ENCODE measurements at places on chromosomes 16 and 17.

GRCh38 chr16:66970775-66971720, 10.0 kb downstream of the CES3 start:
- DNase-seq: no peak

- no peak for DNase-seq
Measured at GRCh38 chr17:77657839-77658238, 300.7 kb upstream of the TNRC6C start.

- no peak for DNase-seq
Measured at GRCh38 chr17:10156599-10156947, 41.8 kb downstream of the GAS7 start.

- DNase-seq: no peak
Measured at GRCh38 chr17:57455063-57455914, 199.0 kb downstream of the MSI2 start.

GRCh38 chr17:27878776-27879562, 14.2 kb downstream of the LYRM9 start:
- no peak for DNase-seq

- DNase-seq: no peak
Measured at GRCh38 chr16:86384980-86385379, 125.3 kb upstream of the FOXF1 start.

DNA sequence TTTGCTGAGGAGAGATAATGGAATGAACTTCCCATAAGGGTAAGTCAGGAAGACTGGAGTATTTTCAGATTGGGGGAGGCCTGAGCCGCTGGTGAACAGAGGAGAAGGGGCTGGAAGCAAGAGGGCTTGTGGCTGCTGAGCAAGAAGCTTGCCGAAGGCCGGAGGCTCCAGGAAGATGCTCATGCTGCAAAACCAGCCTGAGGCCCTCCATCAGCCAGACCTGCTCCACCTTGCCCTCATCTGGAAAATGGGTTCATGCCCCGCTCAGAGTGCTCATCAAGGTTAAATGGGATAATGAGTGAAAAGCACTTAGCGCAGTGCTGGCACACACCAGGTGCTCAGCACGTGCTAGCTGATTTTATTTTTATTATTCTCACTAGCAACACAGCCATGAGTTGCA, 5.5 kb upstream of the ASGR1 start:
- DNase-seq: no peak

DNA sequence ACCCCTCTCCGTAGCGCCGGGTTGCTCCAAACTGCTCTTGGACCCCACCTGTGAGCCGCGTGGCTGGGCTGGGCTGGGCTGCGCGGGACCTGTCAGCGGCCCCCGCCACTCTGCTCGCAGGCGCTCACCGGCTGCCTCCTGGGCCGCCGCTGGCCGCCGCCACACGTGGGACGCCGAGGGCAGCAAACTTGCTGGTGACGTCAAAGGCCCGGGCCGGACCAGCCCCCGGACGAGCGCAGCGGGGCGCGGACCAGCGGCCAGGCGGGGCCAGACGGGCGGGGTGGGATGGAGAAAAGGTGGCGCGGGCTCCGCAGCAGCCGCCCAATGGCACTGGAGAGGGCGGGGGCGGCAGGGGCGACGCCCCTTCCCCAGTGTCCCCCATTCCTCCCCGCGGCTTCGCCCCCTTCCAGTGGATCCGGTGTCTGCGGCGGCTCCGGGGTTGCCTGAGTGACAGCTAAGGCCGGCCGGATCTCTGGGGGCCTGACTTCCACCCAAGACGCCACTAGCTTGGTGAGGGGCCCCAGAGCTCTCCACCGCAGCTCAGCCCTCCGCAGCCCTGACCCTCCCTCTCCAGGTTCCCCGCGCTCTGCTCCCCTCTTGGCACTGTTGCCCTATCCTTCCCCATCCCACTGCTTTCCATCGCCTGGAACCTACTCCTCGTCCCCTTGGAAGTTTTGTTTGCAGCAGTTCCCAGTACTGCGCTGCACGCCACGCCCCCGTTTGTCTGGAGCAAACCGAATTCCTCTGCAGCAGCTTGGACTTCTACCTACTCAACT, at the start of gene HS3ST3A1:
TSS of gene HS3ST3A1 (minus strand) at position 154 of the 776 bp plus-strand sequence. CDS start 800 bp downstream, outside the sequence.
- DNase-seq: no peak

GRCh38 chr17:27224526-27225315, 69.2 kb upstream of the WSB1 start:
- DNase-seq: no peak
